ENCODE measurements at places on chromosomes 6 and 20. TPM values are rescaled to one million over a fixed set of nuclear protein-coding genes. Genes with fewer than 3 reads are reported as not detected.
A peak's percentile ranks its signal among the peaks of the same experiment; 100 is the strongest.

DNA sequence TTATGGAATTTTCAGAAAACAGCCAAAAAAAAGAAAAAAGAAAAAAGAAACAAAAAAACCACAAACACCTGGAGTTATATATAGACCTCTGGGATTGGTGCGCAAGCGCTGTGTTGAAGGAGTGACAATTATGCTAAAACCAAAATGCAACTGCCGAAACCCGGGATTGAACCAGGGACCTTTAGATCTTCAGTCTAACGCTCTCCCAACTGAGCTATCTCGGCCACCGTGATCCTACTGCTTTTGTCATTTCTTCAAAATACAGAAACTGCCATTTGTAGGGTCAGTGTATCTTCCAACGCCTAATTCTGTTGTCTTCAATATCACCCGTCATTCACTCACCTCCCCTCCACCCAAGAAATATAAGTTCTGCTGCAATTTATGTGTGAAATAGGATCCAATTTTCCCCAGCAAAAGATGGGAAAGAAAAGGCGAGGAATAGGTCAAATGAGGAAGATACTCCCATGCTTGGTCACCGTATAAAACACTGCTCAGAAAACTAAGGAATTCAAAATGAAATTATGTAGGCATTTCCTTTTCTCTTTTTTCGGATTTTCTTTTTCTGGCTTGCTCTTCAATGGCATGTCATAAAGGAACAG, 116.0 kb downstream of the TRIM27 start:
- no peaks in the 10 kb centered on the region for H3K36me3 ChIP-seq
- no peak for DNase-seq
- no peak overlapping the region for H3K27ac ChIP-seq
- no peaks in the 10 kb centered on the region for H3K4me1 ChIP-seq
- peaks cover 7% of the 10 kb centered on the region for H3K27me3 ChIP-seq

DNA sequence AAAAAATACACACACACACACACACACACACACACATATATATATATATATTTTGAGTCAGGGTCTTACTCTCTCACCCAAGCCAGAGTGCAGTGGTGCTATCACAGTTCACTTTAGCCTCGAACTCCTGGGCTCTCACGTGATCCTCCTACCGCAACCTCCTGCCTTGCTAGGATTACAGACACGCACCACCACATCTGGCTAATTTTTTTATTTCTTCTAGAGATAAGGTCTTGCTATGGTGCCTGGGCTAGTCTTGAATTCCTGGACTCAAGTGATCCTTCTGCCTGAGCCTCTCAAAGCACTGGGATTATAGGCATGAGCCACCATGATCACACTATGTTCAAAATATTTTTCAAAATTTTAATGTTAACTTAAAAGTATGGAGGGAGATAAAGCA, 43.5 kb downstream of the NUP153 start:
- no peak overlapping the region for H3K27ac ChIP-seq
- no peak for DNase-seq
- no peak overlapping the region for H3K4me3 ChIP-seq

DNA sequence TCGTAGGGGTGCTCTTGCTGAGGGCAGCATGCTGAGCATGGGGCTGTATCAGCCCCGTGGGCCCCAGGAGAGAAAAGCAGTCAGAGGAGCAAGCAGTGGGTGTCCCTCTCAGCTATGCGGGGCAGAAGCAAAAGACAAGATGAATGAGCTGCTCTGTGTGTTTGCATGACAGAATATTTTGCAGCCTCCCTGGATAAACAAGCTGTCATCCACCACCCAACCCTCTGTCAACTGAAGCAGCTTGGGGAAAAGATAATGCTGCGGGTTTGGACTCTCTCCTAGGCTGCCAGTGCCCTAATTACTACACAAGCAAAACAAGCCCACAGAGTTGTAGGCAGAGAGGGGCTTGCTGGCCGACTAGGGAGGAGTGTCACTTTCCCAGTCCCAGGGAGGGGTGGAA, 82.3 kb upstream of the PTPRT start:
- H3K4me3 ChIP-seq: no peak overlapping the region
- H3K36me3 ChIP-seq: no peaks in the 10 kb centered on the region
- no peaks in the 10 kb centered on the region for H3K27me3 ChIP-seq
- H3K4me1 ChIP-seq: no peaks in the 10 kb centered on the region

DNA sequence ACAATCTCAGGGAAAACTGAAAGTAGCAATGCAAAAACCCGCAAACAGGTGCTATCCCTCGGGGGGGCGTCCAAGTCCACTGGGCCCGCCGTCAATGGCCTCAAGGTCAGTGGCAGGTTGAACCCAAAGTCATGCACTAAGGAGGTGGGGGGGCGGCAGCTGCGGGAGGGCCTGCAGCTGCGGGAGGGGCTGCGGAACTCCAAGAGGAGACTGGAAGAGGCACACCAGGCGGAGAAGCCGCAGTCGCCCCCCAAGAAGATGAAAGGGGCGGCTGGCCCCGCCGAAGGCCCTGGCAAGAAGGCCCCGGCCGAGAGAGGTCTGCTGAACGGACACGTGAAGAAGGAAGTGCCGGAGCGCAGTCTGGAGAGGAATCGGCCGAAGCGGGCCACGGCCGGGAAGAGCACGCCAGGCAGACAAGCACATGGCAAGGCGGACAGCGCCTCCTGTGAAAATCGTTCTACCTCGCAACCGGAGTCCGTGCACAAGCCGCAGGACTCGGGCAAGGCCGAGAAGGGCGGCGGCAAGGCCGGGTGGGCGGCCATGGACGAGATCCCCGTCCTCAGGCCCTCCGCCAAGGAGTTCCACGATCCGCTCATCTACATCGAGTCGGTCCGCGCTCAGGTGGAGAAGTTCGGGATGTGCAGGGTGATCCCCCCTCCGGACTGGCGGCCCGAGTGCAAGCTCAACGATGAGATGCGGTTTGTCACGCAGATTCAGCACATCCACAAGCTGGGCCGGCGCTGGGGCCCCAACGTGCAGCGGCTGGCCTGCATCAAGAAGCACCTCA, 166.3 kb downstream of the DTNBP1 start:
- peaks cover 14% of the 10 kb centered on the region for H3K36me3 ChIP-seq
- peaks cover 19% of the 10 kb centered on the region for H3K4me1 ChIP-seq
- DNase-seq: no peak
- no peak overlapping the region for H3K27ac ChIP-seq
- no peaks in the 10 kb centered on the region for H3K27me3 ChIP-seq

DNA sequence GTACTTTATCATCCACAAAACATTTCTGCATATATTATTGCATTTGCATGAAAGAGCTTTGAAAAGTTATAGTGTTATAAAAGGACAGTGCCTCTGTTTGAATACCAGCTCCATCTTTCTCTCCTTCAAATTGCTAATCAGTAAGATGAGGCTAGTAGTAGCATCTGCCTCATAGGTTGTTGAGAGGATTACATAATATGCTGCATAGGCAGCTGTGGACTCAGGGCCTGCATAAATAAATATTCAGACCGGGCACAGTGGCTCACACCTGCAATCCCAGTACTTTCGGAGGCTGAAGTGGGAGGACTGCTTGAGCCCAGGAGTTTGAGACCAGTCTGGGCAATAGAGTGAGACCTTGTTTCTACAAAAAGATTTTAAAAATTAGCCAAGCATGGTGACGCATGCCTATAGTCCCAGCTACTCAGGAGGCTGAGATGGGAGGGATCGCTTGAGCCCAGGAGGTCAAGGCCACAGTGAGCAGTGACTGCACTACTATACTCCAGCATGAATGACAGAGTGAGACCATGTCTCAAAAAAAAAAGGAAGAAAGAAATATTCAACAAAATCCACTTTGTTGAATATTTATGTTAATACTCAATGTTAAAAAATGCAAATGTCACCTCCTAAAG, 18.3 kb upstream of the SEC63 start:
- no peaks in the 10 kb centered on the region for H3K4me1 ChIP-seq
- H3K4me3 ChIP-seq: no peak overlapping the region
- H3K27me3 ChIP-seq: no peaks in the 10 kb centered on the region
- H3K36me3 ChIP-seq: no peaks in the 10 kb centered on the region
- no peak overlapping the region for H3K27ac ChIP-seq

GRCh38 chr6:10403385-10404106, 11.3 kb downstream of the TFAP2A start:
- no peak for DNase-seq
- no peaks in the 10 kb centered on the region for H3K27me3 ChIP-seq
- H3K4me3 ChIP-seq: peak overlapping the region; percentile 48
- peak overlapping the region; percentile 68 for H3K27ac ChIP-seq
- H3K36me3 ChIP-seq: no peaks in the 10 kb centered on the region

Gene NKX2-2
- not detected for total RNA-seq

Gene TRMT6
- total RNA-seq: 9.6 TPM

All from vagina (tissue), 2 donors.